ENCODE measurements at places on chromosomes 1 and 21. TPM values are rescaled to one million over a fixed set of nuclear protein-coding genes. Genes with fewer than 3 reads are reported as not detected.

The PYCR2 gene
- total RNA-seq: 25.7 TPM

The PRRX1 gene
- total RNA-seq: 2.9 TPM

The CNN3 gene
- 136 TPM for total RNA-seq

The HRNR gene
- not detected for total RNA-seq

The TRIM46 gene
- total RNA-seq: 0.12 TPM

The CD48 gene
- total RNA-seq: 2.0 TPM

The RPE65 gene
- total RNA-seq: not detected

The PADI2 gene
- 0.92 TPM for total RNA-seq

The FAM131C gene
- 0.80 TPM for total RNA-seq

The CELA2B gene
- total RNA-seq: not detected

The ST6GALNAC5 gene
- 0.96 TPM for total RNA-seq

The LCE1A gene
- total RNA-seq: not detected

The CLDN8 gene
- 1.6 TPM for total RNA-seq

The FCMR gene
- total RNA-seq: 2.9 TPM

The FABP3 gene
- total RNA-seq: 0.36 TPM

The ESRRG gene
- total RNA-seq: 0.40 TPM

The ZNF648 gene
- total RNA-seq: 0.08 TPM

The IFI44L gene
- 0.88 TPM for total RNA-seq

The NUP210L gene
- total RNA-seq: 0.04 TPM

The FCGR3A gene
- total RNA-seq: 1.00 TPM
